CD4-positive, alpha-beta T cell treated with Interleukin-17A for 1 hour (primary cell): ENCODE measurements at places on chromosomes 16 and 17.

- no peak for DNase-seq
These were observed 90.4 kb upstream of the TNRC6C start for GRCh38 chr17:77867976-77868713.

DNA sequence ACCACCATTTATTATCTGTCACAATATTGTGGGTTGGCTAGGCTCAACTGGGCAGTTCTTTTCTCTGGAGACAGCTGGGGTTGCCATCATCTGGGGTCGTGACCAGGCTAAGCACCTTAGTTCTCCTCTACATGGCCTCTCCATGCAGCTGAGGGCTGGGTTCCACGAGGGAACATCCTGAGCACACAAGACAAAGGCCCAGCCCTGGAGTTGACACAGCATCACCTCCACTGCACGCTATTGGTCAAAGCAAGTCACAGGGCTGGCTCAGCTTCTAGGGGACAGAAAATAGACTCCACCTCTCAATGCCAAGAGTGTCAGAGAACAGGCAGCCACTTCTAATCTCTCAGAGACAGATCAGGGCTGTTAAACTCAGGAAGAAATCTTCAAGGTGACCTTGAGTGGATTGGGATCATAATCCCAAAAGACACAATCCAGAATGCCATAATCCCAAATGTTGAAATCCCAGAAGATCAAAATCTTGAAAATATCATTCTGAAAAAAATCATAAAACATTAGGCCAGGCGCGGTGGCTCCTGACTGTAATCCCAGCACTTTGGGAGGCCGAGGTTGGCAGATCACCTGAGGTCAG lies 13.0 kb upstream of the USP10 start:
- DNase-seq, result no peak

GRCh38 chr16:66172463-66172862 lies 194.0 kb upstream of the CDH5 start:
- no peak for DNase-seq

DNA sequence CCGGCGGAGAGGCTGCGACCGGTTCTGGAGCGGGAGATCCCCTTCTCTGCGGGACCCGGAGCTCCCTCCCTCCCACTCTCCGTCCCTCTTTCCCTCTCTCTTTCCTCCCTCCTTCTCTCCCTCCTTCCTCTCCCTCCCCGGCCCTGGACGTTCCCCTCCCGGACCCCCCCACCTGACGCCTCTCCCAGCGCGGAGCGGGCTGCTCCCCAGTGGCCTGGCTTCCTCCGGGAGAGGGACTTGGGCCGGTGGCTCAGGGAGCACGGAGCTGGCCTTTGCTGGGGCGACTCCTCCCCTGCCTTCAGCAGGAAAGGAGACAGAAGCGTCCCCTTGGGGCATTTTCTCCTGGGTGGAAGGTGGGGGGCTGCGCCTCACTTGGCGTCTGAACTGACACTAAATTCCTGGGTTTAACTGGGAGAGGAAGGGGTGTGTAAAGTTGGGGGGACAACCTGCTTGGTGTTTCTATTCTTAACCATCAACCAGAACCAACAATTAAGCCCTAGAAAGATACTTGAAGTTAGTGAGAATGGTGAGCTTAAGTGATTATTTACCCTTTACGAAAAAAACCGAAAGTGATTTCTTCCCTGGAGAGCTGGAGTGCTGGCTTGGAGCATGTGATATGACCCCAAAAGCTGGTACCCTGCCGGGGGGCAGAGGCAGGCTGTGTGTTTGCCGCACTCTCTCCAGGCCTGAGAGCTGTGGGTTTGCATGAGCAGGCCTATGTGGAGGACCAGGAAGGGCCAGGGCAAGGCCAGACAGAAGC lies 775 bp downstream of the SPIRE2 start:
- no peak for DNase-seq
